Fibroblast of mammary gland (primary cell): ENCODE measurements at places on chromosomes 6 and 20.

GRCh38 chr6:40956936-40957335 lies 82.1 kb downstream of the UNC5CL start:
- DNase-seq, result peak; percentile 24

- DNase-seq, result no peak
These were observed 15.8 kb downstream of the SNX9 start for GRCh38 chr6:157838718-157839430.

DNA sequence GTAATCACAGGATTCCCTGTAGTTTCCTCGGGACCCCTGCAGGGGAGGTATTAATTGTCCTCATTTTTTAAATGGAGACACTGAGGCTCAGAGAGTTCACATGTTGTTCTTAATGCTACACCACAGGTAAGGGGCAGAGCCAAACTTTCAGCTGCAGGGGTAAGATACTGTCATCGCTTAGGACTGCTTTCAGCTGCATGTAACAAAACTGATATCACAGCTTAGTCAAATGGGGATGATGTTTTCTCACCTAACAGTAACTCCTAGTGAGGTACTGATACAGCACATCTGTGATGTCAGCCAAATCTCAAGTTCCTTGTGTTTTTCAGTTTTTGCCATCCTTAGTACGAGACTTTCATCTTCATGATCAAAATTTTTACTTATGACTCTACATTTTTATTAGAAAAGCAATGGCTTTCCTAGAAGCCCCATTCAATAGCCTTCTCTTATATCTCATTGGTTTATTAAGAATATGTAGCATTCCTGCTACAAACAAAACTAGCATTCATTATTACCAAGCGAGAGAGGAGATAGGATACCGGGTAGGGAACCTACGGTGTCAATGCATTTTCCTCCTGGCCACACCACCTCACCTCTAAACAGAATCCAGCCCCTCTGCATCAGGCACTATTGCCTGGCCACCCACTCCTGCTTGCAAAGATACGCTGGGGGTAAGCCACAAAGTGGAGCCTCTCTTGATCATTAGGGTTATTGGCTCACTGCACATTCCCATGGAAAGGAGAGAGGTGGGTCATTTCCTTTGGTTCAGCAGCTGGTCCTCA lies 557.5 kb downstream of the CD83 start:
- DNase-seq, result no peak

DNA sequence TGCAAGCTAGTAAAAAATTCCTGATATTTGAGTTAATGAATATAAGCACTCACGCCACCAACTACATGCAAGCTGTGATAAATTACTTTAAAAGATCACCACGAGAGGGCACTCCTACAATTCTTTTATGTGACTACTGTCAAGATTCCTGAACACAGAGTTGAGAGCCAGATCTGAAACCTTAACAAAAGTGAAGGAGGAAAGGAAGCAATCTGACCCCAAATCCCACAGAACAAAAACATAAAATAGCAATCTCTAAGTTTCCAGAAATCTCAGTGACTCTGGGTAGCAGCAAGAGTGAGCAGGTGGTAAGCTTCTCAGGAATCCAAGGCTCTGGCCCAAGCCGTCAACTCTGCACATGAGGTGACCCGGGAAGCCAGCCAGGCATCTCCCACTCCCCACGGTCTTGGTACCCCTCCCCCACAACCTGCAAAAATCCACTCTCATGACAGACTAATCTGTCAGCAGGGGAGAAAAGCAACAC lies 55.1 kb downstream of the STAU1 start:
- DNase-seq, result peak; percentile 79

DNA sequence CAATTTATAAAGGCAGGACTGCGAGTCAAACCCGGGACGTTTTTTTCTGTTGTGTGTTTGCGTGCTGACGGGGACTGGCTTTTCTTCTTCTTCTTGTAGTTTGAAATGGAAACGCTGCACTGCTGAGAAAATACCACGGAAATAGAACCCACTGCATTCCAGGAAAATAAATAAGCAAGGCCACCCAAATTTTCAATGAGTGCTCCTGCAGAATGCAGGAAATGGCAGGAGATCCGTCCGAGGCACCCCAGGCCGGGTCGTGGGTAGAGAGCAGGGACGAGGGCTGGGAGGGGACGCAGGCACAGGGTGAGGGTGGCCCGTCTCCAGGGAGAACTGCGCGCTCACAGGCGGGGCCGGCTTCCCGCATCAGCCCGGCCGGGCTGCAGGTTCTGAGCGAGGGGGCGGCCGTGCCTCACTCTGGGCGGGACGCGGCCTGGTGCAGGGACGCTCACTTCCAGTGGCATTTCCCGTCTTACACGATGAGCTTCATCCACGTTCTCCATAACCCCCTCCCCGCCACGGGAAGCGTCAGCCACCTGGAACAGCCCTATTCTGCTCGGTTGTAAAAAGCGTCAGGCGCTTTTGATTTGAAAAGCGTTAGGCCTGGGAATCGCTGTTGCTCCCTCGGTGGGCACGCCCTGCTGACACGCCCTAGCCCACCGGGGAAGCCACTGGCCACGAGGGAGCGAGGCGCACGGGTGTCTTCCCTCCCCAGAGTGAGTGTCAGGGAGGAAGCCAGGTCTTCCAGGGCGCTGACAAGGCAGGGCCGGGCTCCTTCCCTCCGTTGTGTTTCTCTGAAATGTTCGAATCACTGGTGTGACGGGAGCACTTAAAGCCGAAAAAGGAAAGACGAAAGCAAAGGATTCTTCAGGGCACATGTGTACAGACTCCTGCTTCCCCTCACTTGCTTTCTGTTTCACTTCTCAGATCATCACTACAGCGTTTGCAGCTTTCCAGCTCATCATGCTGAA lies 17.9 kb upstream of the EXOC2 start:
- peak; percentile 59 for DNase-seq

DNA sequence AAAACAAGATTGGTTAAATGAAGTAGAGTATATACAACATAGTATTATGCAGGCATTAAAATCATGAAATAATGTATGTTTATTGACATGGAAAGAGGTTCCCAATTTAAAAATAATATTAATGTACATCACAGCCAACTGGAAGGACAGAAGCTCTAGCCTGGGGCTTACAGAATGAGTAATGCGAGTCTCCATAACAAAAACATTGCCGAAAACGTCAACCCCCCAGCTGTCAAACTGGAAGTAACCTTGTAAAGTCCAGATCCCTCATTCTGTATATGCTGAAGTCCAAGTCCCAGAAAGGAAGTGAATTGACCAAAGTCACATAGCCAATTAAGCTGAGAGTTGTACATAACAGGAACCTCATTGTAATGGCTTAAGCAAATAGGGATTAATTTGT lies 128.7 kb upstream of the ECI2 start:
- no peak for DNase-seq

GRCh38 chr6:133623065-133623464 lies 265.8 kb upstream of the TCF21 start:
- peak; percentile 88 for DNase-seq

DNA sequence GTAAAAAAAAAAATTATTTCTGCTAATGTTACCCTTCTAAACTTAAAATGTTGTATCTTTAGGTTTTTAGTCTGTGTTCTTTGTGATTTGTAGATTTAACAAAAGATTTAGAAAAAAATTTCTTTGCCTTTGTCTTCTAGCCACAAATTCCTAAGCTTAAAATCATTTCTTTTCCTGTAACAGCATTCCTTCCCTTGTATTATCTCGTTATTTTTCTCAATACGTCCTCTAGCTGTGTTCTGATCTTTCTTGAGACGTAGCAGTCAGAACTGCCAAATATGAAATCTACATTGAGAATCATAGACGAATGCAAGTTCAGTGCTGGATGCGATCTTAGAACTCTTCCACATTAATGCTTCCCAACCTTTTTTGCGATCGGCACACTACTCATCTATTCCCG lies 283.1 kb downstream of the UTRN start:
- no peak for DNase-seq

GRCh38 chr6:958488-958887 lies 265.5 kb upstream of the EXOC2 start:
- peak; percentile 87 for DNase-seq

- DNase-seq, result no peak
These were observed 312.3 kb downstream of the ESR1 start for GRCh38 chr6:152119831-152120230.

DNA sequence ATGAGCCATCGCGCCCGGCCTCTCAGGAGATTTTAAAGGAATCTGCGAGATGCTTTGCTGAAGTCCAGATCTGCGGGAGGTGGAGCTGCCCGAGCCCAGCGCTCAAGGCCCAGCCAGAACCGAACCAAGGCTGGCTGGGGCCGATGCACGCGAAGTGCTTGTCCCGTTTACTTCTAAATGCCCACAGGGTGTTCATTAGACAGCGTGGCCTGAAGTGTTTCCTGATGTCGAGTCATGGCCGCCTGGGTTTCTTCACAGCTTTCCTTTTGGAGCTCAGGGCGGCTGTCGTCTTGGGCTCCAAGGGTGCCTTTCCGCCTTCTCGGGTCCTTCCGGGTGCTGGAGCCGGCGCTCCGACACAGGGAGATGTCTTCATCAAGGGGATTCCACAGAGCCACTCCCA lies 25.1 kb upstream of the CCR6 start:
- no peak for DNase-seq

DNA sequence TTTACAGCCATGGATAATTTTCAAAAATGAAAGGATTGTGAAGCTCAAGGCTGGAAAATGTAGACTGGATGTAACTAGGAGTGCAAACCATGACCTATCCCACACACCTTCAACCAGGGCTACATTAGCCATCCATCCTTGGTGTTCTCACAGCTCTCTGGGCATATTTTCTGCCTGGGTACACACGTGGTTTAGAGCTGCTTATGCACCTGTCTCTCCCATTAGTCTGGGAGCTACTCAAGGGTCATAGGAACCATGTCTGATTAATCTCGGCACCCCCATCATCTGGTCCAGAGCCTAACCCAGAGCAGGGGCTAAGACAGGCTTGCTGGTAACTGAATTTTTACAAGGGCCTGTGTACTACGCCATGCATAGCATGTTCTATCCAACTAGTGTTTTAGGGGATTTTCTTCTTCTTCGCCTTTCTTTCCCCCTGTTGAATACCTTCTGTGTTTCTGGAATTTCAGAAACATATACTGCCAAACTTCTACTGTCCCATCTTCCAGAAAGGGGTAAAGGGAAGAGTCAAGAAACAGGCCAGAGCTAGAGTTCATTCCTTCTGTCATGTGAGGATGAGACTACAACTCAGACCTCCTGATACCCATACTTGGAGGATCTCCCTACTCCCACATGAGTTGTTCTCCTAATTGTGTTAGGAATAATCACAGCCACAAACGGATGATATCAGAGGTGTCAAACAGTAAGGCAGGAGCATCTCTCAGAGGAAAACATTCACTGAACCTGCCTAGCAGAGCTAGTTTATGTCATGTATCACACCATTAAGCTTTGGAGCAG lies 25.4 kb upstream of the FAM83C start:
- no peak for DNase-seq

DNA sequence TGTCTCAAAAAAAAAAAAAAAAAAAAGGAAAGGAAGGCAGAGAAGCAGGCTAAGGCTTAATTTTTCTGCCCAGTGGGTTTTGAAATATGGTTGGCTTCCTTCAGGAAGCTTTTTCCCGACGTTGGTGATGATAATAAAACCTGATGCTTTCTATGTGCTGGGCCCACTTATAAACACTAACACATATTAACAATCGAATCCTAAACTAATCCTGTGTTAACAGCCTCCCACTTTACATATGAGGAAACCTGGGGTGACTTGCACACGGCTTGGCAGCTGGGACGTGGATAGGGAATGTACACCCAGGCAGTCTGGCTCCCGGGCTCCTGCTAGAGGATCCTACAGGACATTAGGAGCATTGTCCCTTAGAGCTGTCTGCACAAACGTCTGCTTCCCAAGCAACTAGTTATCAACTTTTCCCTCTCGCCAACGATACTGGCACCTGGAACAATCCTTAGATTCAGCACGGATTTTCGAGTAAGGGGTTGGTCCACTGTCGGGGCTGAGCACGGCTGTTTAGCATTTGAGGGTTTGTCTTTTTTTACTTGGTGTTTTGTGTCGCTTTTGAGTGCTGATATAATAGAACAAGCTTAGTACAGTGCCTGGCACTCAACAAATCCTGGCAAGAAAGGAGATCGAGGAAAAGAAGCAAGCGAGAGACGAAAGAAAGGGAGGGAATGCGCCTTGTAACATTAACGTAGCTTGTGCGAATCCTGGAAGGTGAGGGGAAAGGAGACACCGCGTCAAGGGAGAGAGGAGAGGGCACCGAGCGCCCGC lies 622 bp upstream of the KIZ start:
- peak; percentile 48 for DNase-seq

- DNase-seq, result no peak
These were observed 32.1 kb downstream of the TGM2 start for GRCh38 chr20:38132910-38133501.
